ENCODE measurements at places on chromosomes 5 and 9.
A peak's percentile ranks its signal among the peaks of the same experiment; 100 is the strongest.

GRCh38 chr5:127746756-127747155, 43.6 kb downstream of the CCDC192 start:
- DNase-seq: no peak

GRCh38 chr5:74594137-74595040, 46.1 kb downstream of the ENC1 start:
- DNase-seq: peak; percentile 54

GRCh38 chr5:58871648-58872242, 288.9 kb downstream of the RAB3C start:
- peak; percentile 76 for DNase-seq

- DNase-seq: no peak
These were observed 56.3 kb downstream of the SPTLC1 start for GRCh38 chr9:92058723-92059444.

- peak; percentile 80 for DNase-seq
These were observed 1.6 kb upstream of the ANXA2R start for GRCh38 chr5:43041669-43042175.

GRCh38 chr9:21316860-21317259, 11.7 kb upstream of the IFNA5 start:
- DNase-seq: no peak

GRCh38 chr5:78753093-78753531, 104.5 kb upstream of the LHFPL2 start:
- peak; percentile 67 for DNase-seq

- no peak for DNase-seq
These were observed 167.0 kb downstream of the YTHDC2 start for GRCh38 chr5:113680534-113680933.
